ENCODE measurements at places on chromosomes 5 and 9.

DNA sequence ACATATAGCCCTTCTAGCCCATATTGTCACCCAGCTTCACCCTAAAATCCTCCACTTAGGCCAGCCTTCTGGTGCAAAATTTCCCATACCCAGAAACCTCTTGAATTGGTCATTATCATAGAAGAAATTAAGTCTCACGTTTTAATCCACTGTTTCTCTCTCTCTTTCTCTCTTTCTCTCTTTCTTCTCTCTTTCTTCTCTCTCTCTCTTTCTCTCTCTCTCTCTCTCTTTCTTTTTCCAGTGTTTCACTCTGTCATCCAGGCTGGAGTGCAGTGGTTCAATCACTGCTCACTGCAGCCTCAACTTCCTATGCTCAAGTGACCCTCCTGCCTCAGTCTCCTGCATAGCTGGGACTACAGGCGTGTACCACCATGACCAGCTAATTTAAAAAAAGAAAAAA lies 363.4 kb downstream of the TMEM167A start:
- DNase-seq, result no peak

DNA sequence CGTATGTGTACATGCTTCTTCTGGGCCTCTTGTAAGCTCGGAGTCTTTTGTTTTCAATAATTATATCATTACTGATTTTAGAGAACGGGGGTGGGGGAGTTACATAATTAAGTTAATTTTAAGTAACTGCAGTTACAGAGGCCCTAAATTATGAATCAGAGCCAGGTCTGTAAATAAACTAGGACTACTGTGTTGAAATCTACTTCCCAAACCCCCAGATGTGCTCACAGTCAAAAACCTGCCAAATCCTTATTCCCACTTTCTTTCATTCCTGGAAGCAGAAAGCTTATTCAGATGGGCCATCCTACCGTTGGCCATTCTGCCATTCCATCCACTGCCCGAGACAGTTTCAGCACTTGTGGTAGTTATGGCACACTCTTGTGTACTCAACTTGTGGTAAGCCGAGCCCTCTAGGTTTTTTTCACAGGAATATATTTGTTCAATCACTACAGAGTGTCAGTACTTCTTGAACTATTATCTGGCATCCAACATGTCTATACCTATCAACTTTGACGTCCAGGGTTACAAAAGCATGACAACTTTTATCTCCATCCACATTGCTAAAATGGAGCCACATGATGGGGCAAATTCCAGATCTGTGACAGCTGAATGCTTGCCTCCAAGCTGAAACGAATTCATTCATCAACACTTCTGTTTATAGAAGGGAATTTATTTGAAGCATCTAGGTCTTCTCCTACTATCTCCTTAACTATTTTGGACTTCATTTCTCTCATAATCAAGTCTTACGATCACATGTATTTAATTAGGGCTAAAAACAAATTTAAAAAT lies 37.8 kb downstream of the GLRX start:
- DNase-seq, result no peak

- no peak for DNase-seq
These were observed 56.5 kb upstream of the NKD2 start for GRCh38 chr5:951940-952596.

GRCh38 chr5:86824637-86825036 lies 206.9 kb downstream of the COX7C start:
- no peak for DNase-seq

GRCh38 chr9:89916001-89916597 lies 311.3 kb downstream of the GADD45G start:
- no peak for DNase-seq

DNA sequence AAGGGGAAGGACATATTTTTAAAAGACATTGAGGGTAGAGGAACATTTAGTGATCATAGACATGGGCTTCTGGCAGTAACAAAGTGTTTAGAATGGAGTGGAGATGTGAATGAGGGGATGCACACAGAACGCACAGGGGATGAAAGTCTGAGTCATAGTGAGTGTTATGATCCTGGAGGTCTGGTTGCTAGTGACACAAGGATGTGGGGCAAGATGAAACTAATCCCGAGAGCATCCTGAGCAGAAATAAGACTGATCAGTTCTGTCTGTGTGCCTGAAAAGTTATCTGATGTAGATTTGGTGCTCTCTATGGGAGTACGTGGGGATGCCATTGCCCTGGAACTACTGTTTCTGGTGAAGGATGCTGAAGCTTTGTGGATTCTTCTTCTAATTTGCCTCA lies 141.1 kb downstream of the CHSY3 start:
- DNase-seq, result no peak

DNA sequence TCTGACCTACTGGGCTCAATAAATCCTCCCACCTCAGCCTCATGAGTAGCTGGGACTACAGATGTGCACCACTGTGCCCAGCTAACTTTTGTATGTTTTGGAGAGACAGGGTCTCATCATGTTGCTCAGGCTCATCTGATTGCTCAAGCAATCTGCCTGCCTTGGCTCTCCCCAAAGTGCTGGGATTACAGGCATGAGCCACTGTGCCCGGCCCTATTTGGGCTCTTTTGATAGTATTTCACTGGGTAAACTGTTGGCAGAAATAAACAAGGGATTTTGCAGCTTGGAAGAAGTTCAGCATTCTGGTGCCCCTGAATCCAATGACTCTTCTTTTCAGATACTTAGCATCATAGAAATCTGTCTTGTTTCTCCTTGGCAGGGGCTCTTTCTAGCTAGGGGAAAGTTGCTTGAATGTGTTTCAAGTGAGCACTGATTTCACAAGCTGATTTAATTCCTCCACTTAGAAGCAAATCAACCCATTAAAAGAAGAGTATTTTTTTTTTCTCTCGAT lies 146.8 kb downstream of the PAPPA start:
- DNase-seq, result no peak

DNA sequence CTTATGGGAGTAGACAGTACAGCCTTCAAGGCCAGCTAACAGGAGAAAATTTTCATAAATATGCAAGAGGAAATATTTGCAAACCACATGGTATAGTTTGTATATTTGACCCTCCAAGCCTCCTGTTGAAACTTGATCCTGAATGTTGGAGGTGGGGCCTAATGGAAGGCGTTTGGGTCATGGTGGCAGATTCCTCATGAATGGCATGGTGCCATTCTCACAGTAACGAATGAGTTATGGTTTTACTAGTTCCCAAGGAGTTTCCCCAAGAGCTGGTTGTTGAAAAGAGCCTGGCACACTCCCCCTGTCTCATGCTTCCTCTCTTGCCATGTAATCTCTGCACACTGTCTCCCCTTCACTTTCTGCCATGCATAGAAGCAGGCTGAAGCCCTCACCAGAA lies 3.3 kb upstream of the PAIP1 start:
- DNase-seq, result no peak

DNA sequence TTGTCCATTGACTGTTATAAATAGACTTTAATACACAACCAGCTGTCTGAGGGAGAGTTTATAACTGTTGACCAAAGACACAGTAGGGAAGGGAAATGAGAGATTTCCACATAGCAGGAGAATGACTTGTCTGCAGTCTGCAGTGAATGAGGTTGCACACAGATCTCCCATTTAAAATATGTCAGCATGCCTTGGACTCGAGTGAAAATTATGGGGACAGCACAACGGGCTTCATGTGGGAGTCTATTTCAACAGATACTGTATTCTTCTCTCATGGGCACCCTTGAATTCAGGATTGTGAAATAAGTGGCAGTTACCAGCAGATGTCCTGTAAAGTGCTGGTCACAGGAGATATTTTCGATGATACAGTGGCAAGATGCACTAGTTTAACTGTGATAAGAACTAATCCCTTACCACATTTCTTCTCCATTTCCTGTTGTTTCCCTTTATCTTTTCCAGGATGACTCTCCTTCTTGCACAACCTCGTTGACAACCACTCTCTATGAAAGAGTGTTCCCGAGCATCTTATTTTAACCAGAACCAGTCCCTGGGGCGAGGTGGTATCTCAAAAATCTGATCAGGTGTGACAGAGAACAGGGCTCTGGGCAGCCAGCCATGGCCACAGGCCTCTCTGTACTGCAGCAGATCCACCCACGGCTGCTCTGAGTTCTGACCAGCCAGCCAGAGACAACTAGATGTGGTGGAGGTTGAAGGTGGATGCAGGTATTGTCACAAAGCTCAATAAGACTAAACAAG lies 51.5 kb upstream of the MAP3K1 start:
- no peak for DNase-seq

DNA sequence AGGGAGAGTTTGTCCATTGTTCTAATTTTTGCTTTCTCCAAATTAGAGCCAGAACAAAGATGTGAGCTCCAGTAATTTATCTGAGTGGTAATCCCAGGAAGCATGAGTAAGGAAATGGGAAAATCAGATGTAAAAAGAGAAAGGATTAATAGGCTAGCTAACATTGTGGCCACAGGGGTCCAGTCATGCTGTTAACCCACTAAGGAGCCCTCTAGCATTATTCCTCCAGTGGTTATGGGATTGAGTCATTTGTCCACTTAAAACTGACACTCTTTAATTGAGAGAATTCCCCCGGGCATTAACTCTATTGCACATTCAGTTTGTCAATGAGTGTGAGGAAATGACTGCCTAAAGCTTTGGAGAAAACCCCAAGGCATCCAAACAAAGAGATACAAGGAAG lies 700.3 kb upstream of the TYRP1 start:
- DNase-seq, result no peak

GRCh38 chr5:68834491-68834981 lies 259.3 kb upstream of the SLC30A5 start:
- no peak for DNase-seq

Data from stimulated activated CD4-positive, alpha-beta T cell treated with anti-CD3 and anti-CD28 coated beads, Interleukin-1b, Interleukin-23, amount 100 ng/mL, for 1 hour (primary cell).